ENCODE measurements at places on chromosomes 11 and 22. TPM values are rescaled to one million over a fixed set of nuclear protein-coding genes. Genes with fewer than 3 reads are reported as not detected.

Gene SPDYC
- total RNA-seq = not detected

Gene NXPE4
- not detected for total RNA-seq

Gene SLC16A8
- not detected for total RNA-seq

Gene PRR33
- total RNA-seq = not detected

Gene TUBA8
- total RNA-seq = 0.25 TPM

Gene YPEL4
- 0.32 TPM for total RNA-seq

Gene LRRC55
- not detected for total RNA-seq

Gene SLC2A11
- total RNA-seq = 10.4 TPM

Gene C22orf42
- total RNA-seq = not detected

Gene KRTAP5-7
- total RNA-seq = not detected

Gene UPK3A
- total RNA-seq = not detected

Gene ANGPTL5
- total RNA-seq = 0.09 TPM

Gene HTR3B
- total RNA-seq = not detected

Gene DTX4
- 4.5 TPM for total RNA-seq

Gene BTBD18
- not detected for total RNA-seq

Gene SLC22A25
- total RNA-seq = not detected

Gene SLC25A18
- total RNA-seq = 0.15 TPM

Gene APOBEC3A
- total RNA-seq = 0.09 TPM

Gene SMCO4
- 26.5 TPM for total RNA-seq

Gene TREH
- not detected for total RNA-seq

All from A549 treated with GW870086 at 1 μM for 4 hours (cell line).